Breast epithelium (tissue), 4 donors: ENCODE measurements at places on chromosomes 16 and 17. TPM values are rescaled to one million over a fixed set of nuclear protein-coding genes. Genes with fewer than 3 reads are reported as not detected.

DNA sequence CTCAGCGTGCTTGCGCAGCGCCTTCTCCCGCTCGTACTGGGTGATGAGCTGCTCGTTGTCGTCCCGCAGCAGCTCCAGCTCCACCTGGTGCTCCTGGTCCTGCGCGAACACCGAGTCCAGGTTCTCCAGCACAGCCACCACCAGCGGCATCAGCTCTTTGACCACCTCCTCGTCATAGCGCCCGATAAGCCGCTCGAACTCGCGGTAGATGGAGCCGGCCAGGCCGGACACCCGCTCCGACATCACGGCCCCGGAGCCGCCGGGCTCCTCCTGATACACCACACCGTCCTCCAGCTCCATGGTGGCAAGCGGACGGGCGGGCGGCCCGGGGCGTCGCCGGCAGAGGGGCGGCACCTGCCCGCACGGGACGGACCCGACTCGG, 320 bp downstream of the SPAG9 start:
- H3K27ac ChIP-seq: peak overlapping the region; percentile 98
- no peaks in the 10 kb centered on the region for H3K27me3 ChIP-seq
- H3K4me1 ChIP-seq: no peaks in the 10 kb centered on the region
- H3K4me3 ChIP-seq: peak overlapping the region; percentile 99
- no peaks in the 10 kb centered on the region for H3K36me3 ChIP-seq

DNA sequence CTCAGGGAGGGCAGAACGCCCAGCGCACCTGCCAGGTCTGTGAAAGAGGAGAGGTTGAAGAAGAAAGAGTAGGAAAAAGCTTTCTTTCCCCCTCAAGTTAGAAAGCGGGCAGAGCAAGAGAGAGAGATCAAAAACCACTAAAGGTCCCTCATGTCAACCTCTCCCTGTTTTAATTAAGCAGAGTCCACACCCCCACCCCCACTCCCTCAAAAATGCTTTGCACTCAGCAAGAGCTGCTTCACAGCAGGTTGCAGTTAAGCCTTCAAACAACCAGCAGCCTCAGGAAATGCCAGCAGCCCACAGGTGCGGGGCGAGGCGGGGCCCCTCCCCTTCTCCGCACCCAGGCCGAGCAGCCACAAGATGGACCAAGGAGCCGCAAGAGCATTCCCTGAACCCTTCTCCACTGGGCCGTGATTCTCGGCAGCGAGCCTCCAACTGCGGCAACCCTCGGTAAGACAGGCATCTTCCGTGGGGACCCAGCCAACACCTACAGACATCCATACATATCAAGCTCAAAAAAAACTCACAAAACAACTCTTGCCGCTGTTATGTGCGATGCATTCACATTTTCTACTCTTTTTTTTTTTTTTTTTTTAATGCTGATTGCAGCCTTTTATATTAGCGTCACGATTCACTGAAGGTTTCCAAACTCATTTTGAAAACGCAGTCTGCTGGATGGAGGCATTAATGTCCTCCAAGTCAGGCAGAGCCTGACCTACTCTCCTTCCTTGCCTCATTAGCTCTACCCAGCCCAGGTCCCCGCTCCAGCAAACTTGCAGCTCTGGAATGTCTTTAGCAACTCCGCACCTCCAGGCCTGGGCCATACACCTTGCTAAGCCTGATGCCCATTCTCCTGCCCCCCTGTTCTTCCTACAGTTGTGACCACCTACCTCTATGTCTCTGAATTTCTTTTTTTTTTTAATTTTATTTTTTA, 66.1 kb downstream of the AXIN2 start:
- DNase-seq: no peak
- no peak overlapping the region for H3K27ac ChIP-seq
- H3K4me3 ChIP-seq: no peak overlapping the region
- no peaks in the 10 kb centered on the region for H3K27me3 ChIP-seq
- no peaks in the 10 kb centered on the region for H3K4me1 ChIP-seq
- no peaks in the 10 kb centered on the region for H3K36me3 ChIP-seq

GRCh38 chr17:4327606-4328005, 38.9 kb downstream of the UBE2G1 start:
- DNase-seq: no peak
- no peaks in the 10 kb centered on the region for H3K36me3 ChIP-seq
- no peaks in the 10 kb centered on the region for H3K4me1 ChIP-seq
- no peak overlapping the region for H3K4me3 ChIP-seq

- no peak overlapping the region for H3K4me3 ChIP-seq
- DNase-seq: no peak
- H3K4me1 ChIP-seq: no peaks in the 10 kb centered on the region
- H3K27me3 ChIP-seq: peaks cover under 1% of the 10 kb centered on the region
- no peak overlapping the region for H3K27ac ChIP-seq
These were observed 6.0 kb downstream of the ADAP2 start for GRCh38 chr17:30927756-30928155.

- DNase-seq: no peak
- no peaks in the 10 kb centered on the region for H3K36me3 ChIP-seq
- no peaks in the 10 kb centered on the region for H3K27me3 ChIP-seq
- no peak overlapping the region for H3K4me3 ChIP-seq
- H3K27ac ChIP-seq: no peak overlapping the region
These were observed 191.5 kb upstream of the RPL38 start for GRCh38 chr17:74011966-74012365.

DNA sequence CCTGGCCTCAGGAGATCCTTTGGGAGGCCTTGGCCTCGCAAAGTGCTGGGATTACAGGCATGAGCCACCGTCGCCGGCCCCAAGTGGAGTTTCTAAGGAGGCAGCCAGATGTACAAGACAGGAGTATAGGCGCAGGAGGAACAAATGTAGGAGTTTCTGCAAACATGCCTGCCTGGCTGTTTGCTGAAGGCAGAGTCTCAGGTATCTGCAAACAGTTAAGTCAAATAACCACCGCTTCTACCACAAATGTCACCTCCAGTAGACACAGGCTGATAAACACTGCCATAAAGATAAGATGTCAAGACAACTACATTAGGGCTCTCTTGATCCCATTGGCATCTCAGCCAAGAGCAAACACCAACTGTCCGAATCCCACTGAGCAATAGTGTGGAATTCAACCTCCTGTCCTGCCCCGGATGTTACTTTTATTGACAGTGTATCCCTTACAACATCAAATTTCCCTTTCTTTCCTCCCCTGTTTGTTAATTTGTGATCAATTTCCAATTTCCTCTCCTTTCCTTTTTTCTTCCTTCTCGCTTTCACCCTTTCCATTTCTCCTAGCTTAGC, 5.6 kb upstream of the COG1 start:
- DNase-seq: no peak
- no peak overlapping the region for H3K27ac ChIP-seq
- no peaks in the 10 kb centered on the region for H3K36me3 ChIP-seq
- H3K27me3 ChIP-seq: no peaks in the 10 kb centered on the region

Gene SLC7A5
- total RNA-seq: 7.3 TPM

DNA sequence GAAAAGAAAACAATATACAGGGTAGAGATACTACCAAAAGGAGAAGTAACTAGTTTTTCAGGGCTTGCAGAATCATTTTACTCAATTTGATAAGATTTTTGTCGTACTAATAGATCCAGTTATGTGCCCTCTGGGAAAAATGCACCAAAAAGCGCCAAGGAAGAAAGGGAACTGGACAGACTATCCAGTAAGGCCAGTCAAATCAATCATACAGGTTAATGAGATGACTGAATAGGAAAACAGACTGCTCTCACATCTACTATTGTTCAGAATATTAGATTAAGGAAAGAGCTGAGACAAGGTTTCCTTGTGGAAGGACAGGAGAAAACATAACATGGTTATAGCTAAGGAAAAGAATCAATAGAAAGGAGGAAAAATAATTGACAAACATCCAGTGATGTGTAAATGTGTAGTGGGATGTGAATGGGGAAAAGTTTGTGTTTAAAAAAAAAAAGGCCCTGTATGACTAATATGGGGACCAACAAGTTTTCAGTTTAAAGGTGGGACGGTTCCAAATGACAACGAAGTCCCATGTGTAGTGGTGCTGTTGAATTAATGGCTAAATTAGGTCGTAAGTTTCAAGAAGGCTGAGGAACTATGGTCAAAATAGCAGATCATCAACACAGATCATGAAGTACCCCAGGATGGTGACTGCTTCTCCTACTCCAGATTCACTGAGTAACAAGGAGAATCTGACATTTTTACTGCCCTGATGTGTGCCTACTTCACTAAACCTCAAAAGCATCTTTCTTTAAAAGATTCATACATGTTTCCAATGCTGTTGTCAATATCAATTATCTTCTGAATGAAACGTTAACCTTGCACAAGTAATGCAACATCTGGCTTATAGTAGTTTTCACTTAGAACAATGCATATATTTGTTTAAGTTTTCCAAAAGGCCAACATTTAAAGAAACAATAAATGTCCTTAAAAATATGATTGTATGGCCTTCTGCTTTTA, 40.7 kb downstream of the BRIP1 start:
- H3K4me1 ChIP-seq: no peaks in the 10 kb centered on the region

DNA sequence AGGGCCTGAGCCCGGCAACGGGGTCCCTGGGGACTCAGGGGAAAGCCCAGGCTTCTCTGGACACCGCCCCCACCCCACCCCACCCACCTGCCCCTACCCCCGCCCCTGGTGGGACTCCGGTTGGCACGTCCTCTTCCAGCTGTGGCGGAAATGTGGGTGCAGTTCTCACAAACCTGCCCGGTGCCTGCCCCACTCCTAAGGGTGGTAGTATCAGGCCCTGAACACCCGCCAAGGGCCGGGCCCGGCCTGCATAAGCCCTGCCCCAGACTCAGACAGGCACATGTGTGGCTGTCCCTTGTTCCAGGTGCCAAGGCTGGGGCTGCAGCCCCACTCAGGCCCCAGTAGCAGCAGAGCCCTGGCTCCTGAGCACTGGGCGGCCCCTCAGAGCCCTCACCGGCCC, 58.1 kb downstream of the ACTG1 start:
- no peak for DNase-seq
- H3K4me1 ChIP-seq: no peaks in the 10 kb centered on the region
- no peaks in the 10 kb centered on the region for H3K27me3 ChIP-seq
- H3K27ac ChIP-seq: no peak overlapping the region
- no peaks in the 10 kb centered on the region for H3K36me3 ChIP-seq

GRCh38 chr17:35738519-35739133, 7.2 kb downstream of the RASL10B start:
- DNase-seq: no peak
- no peak overlapping the region for H3K27ac ChIP-seq
- H3K4me3 ChIP-seq: no peak overlapping the region
- H3K27me3 ChIP-seq: peaks cover 37% of the 10 kb centered on the region
- H3K4me1 ChIP-seq: peaks cover 3% of the 10 kb centered on the region
- H3K36me3 ChIP-seq: no peaks in the 10 kb centered on the region

Gene IQCK
- 25.9 TPM for total RNA-seq

Gene NUPR1
- 47.5 TPM for total RNA-seq

- H3K27ac ChIP-seq: no peak overlapping the region
- no peaks in the 10 kb centered on the region for H3K4me1 ChIP-seq
- no peak overlapping the region for H3K4me3 ChIP-seq
- no peaks in the 10 kb centered on the region for H3K27me3 ChIP-seq
- no peak for DNase-seq
These were observed 53.1 kb upstream of the ABCC11 start for GRCh38 chr16:48300391-48300856.

Gene MT4
- not detected for total RNA-seq

Gene ZNF207
- total RNA-seq: 238 TPM

GRCh38 chr17:75846692-75847613, 2.7 kb upstream of the UNC13D start:
- H3K4me3 ChIP-seq: no peak overlapping the region
- peaks cover 16% of the 10 kb centered on the region for H3K4me1 ChIP-seq
- H3K27me3 ChIP-seq: no peaks in the 10 kb centered on the region
- DNase-seq: no peak

Gene CHMP6
- total RNA-seq: 30.2 TPM

- H3K27ac ChIP-seq: peak overlapping the region; percentile 100
- DNase-seq: peak; percentile 20
- no peaks in the 10 kb centered on the region for H3K4me1 ChIP-seq
- H3K36me3 ChIP-seq: no peaks in the 10 kb centered on the region
These were observed 1.5 kb downstream of the MAP1LC3B start for GRCh38 chr16:87393680-87394055.

DNA sequence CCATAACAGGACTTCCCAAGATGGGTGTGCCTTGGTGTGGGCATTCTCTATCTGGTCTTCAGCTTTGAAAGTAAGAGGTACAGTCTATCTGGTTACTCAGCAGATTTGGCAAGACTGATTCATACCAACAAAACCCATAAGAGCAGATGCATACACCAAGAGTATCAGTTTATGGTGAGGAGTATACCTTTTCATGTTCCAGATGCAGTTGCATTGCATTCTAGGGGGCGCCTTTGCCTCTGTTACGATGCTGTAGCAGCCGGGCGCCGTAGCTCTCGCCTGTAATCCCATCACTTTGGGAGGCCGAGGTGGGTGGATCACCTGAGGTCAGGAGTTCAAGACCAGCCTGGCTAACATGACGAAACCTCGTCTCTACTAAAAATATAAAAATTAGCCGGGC, 31.1 kb upstream of the CARMIL2 start:
- H3K4me3 ChIP-seq: no peak overlapping the region
- peaks cover 5% of the 10 kb centered on the region for H3K36me3 ChIP-seq
- H3K4me1 ChIP-seq: no peaks in the 10 kb centered on the region
- H3K27me3 ChIP-seq: no peaks in the 10 kb centered on the region
- no peak overlapping the region for H3K27ac ChIP-seq

GRCh38 chr17:75681289-75681688, 14.2 kb downstream of the SAP30BP start:
- no peaks in the 10 kb centered on the region for H3K36me3 ChIP-seq
- DNase-seq: no peak
- H3K4me3 ChIP-seq: no peak overlapping the region
- peak overlapping the region; percentile 85 for H3K27ac ChIP-seq

DNA sequence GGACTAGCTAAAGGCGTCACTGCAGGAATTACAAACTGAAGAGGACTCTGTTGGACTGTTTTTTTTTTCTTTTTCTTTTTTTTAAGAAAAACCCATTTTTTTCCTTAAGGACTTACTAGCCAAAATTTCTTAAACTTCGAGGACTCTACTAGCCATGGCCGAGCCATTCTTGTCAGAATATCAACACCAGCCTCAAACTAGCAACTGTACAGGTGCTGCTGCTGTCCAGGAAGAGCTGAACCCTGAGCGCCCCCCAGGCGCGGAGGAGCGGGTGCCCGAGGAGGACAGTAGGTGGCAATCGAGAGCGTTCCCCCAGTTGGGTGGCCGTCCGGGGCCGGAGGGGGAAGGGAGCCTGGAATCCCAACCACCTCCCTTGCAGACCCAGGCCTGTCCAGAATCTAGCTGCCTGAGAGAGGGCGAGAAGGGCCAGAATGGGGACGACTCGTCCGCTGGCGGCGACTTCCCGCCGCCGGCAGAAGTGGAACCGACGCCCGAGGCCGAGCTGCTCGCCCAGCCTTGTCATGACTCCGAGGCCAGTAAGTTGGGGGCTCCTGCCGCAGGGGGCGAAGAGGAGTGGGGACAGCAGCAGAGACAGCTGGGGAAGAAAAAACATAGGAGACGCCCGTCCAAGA, 878 bp downstream of the HEXIM1 start:
- DNase-seq: peak; percentile 90
- H3K27me3 ChIP-seq: no peaks in the 10 kb centered on the region
- H3K36me3 ChIP-seq: no peaks in the 10 kb centered on the region
- peak overlapping the region; percentile 71 for H3K4me3 ChIP-seq
- H3K4me1 ChIP-seq: peaks cover 19% of the 10 kb centered on the region

Gene SULT1A2
- 1.3 TPM for total RNA-seq
